ENCODE measurements at places on chromosomes 3 and 15.

GRCh38 chr3:5754602-5755001 lies 567.1 kb downstream of the EDEM1 start:
- no peak for DNase-seq

DNA sequence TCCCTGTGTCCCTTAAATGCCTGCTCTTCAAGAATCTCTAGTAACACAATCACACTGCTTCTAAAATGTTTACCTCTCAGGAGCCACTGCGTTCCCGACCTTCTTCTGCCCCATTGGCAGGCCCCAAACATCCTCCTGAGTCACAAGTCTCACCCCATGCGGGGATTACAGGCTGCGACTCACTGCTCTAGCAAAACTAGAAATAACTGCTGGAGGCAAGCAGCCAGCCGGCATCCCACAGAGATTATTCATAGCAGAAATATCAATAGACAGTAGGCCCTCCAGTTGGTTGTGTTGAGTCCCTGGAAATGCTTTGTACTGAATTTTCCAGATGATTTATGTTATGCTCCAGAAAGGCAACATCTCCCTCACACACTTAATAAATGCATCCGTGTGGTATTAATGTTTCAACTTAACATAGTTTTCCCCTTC lies 64.8 kb downstream of the RFTN1 start:
- DNase-seq, result no peak

GRCh38 chr3:142975316-142975995 lies 12.0 kb upstream of the PAQR9 start:
- DNase-seq, result no peak

GRCh38 chr15:31396881-31397560 lies 70.4 kb downstream of the KLF13 start:
- DNase-seq, result peak; percentile 88

Data from NCI-H1436 (cell line).